Adrenal gland (tissue), 19 donors: ENCODE measurements at places on chromosomes 16 and 17. TPM values are rescaled to one million over a fixed set of nuclear protein-coding genes. Genes with fewer than 3 reads are reported as not detected.

The KRTAP1-5 gene
- not detected for polyA plus RNA-seq

The RAB37 gene
- polyA plus RNA-seq, result 2.3 TPM

DNA sequence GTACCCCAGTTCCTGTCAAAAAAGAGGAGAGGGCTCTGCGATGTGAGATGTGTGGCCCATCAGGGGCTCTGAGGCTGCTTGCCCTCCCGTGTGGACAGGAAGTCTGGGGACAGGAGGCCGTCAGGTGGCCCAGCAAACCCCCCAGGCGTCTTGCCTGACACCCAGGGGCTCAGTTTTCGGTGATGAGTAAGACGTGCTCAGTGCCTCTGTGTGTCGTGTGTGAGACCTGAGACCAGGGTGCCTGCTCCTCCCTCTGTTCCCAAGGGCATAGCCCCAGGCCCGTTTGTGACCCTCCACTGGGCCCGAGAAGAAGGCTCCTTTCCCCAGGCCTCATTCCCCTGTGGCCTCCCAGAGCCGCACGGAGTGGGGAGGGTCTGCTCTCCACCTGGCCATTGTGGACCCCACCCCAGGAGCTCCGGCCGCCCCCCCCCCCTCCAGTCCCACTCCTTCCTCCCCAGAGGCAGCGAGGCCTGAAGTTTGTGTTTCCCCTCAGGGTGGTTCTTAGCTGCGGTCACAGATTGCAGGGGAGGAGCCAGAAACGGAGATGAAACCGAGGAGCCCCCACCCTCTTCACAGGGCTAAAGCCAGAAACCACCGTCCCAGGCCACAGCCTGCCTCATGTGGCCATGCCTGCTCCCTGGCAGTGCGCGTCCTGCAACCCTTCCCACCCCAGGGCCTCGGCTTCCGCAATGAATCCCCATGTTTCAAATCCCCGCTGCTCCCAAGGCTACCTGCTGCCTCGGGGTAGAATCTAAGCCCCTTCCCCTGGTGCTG, 4.9 kb upstream of the ACTG1 start:
- DNase-seq, result no peak

- no peak for DNase-seq
Measured at GRCh38 chr16:80085606-80086005, 455.2 kb upstream of the DYNLRB2 start.

DNA sequence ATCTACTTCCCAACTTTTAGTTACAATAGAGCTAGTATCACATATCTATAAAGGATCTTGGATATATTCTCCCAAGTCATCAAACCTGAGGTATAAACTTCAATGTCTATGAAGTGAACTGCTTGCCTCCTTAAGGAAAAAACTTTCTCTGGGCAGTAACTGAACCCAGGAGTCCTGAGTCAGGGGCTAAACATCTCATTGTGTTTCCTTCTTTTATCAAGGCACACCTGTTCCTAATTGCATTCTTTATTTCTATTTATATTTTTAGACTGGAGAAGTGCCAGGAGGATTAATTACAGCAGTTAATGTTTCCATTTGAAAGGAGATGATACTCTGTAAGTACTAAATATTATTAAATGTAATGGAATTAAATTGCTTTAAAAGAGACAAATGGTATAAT, 98.6 kb downstream of the CDH8 start:
- no peak for DNase-seq
